HFFc6 (cell line): ENCODE measurements at places on chromosomes 16 and 17.

- no peak for DNase-seq
These were observed 20.7 kb downstream of the MMP15 start for GRCh38 chr16:58046054-58046881.

- DNase-seq = no peak
These were observed 34.2 kb downstream of the RMI2 start for GRCh38 chr16:11379420-11379819.

DNA sequence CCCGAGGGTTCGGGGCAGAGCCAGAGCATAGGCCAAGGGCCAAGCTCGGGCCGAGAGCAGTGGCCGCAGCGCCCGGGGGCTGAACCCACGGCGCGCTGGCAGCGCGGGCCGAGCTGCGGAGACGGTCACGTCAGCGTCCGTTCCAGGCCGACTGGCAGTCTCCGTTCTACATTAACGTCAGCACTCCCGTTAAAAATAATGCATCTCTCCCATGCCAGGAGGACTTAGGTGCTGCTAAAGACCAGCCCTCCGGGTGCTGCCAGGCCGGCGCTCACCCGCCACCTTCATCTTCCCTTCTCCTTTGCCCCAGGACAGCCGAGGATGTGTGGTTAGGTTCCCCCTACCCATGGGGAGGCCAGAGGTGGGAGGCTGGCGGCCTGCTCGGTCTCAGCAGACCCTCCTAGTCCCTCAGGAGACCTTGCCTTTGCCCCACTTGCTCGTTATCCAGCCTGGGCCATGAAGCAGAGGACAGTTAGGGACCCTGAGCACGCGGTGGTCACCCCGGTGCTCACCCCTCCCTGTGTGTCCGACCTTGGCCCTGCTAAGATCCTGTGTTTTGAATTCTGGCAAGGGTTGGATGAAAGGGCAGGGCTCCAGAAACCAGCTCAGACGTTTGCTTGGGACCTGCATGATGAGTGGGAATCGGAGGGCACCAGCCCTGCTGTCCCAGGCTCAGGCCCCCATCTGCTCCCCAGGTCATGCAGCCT is 572 bp downstream of the MPG start:
- DNase-seq = peak; percentile 38

GRCh38 chr17:11094331-11094730 is 146.7 kb upstream of the SHISA6 start:
- DNase-seq = no peak

- DNase-seq = peak; percentile 45
These were observed 1.3 kb downstream of the USP36 start for GRCh38 chr17:78839235-78839761.

- no peak for DNase-seq
These were observed 79.1 kb upstream of the NUDT7 start for GRCh38 chr16:77643176-77643575.

DNA sequence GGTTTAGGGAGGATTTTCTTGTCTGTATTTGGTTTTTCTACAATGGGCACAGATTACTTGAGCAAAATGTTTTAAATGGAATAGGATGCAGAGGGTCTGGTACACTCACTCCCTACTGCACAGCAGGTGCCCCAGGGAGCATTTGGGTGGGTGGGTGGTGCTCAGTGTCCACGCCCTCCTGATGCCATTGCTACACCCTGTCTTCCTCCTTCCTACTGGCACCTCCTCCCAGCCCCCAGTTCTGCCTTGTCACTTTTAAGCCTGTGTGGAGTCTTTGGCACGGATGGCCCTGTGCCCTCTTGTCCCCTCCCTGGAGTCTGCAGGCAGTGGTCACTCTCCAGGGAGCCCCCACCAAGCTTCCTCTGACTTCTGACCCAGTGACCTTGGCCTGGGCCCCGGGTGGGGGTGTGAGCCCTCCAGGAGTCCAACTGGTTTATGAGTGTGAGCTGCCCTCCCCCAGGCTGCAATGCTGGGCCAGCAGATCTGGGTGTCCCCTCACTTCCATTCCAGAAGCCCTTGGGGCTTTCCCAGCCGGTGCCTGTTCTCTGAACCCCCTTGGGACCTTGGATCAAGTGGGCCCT is 15.5 kb downstream of the LLGL2 start:
- no peak for DNase-seq

GRCh38 chr17:38542286-38542685 is 63.5 kb downstream of the SRCIN1 start:
- no peak for DNase-seq

GRCh38 chr16:88460496-88461330 is 7.6 kb downstream of the ZFPM1 start:
- no peak for DNase-seq

DNA sequence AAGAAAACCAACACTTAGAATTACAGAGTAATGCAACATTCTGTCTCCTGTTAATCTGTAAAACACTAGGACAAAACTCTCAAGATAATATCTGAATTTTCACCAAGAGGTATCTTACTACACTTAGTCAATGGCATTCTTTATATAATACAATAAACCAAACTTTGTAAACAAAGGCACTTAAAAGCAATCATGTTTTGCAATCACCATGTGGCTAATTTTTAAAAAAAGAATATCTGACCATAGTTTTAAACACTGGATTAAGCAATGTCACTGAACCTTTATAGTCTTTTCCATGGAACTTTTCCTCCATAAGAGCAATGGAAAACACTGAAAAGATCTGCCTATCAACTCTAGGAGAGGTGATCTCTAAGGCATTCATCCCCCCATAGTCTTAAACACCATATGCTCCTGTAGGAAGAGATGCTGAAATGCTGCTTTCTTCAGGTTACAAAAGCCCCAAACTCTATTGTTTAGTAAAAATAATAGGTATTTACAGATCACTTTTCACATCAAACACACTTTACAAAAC is 144.2 kb upstream of the CORO6 start:
- DNase-seq = no peak

GRCh38 chr17:1989135-1989534 is 36.0 kb downstream of the RTN4RL1 start:
- DNase-seq = peak; percentile 91

DNA sequence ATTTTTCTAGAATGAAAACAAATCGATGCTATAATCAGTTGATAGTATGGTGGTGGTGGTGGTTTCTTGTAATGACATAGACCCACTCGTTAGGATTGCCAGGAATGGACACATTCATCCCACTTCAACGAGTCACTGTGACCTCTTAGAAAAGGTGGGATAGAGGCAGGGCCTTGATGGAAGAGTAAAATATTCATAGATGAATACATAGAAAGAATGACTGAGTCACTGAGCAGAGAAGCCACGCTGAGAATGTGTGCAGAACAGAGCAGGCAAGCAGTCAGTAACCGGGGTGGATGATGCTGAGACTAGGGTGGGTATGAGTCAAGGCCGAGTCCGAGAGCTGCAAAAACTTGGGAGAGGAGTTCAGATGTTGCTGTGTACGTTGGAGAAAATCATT is 129.9 kb downstream of the PITPNC1 start:
- DNase-seq = peak; percentile 86

GRCh38 chr16:877242-878071 is 76.9 kb upstream of the GNG13 start:
- no peak for DNase-seq

- DNase-seq = no peak
These were observed 2.1 kb upstream of the MAF start for GRCh38 chr16:79602628-79603014.

- DNase-seq = no peak
These were observed 1.9 kb upstream of the FAM20A start for GRCh38 chr17:68603027-68603426.

GRCh38 chr16:30901201-30902028 is 5.0 kb downstream of the CTF1 start:
- no peak for DNase-seq

GRCh38 chr16:68607443-68607842 is 37.7 kb upstream of the CDH3 start:
- no peak for DNase-seq

DNA sequence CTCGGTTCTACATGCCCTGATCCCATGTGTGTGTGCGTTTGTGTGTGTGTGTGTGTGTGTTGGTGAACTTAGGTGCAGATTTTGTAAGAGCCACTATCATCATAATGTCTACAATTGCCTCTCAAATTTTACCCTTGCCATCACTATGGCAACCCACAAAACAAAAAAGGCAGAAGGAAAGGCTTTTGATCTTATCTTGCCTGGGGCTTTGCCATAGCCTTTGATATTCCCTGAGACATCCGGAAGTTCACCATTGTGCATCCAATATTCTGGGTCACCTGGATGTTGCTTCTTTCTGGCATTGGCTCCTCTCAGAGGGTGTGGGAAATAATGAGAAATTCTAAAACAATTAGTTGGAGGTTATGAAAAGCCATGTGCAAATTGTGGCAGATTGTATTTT is 114.7 kb downstream of the HAPSTR1 start:
- no peak for DNase-seq

DNA sequence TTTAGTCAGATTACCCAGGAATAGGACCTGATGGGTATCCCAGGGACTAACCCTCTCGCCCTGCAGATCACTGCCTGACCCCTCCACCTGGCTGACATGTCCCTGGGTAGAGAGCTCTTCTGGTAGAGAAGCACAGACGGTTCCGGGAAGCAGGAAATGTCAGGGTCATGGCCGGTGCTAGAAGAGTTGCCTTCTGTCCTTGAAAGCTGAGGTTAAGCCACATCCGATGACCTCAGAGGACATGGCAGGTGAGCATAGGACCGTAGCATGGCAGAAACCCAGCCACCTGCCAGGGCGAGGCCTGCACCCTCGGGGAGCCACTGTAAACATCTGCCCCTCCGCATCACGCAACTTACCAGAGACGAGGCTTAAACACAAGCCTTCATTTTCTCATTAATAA is 483.7 kb downstream of the SOX9 start:
- no peak for DNase-seq

GRCh38 chr16:78563905-78564304 is 464.5 kb downstream of the WWOX start:
- no peak for DNase-seq

- DNase-seq = no peak
These were observed 2.0 kb upstream of the ZACN start for GRCh38 chr17:76076765-76077583.

DNA sequence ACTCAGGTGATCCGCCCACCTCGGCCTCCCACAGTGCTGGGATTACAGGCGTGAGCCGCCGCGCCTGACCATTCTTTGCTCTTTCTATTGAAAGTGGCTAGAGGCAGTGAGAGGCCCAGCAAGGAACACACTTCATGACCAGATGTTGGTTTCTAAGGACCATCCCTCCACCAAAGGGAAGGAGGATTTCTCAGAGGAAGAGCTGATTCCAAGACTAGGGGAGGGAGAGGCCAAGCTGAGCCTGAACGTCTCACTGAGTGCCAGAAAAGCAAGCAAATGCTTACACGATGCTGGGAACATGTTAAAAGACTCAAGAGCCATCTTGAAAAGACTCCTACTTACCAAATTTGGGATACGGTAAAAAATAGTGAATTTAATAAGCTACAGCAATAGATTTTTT is 79.2 kb downstream of the MRM3 start:
- DNase-seq = no peak

- no peak for DNase-seq
These were observed 7.6 kb downstream of the CCR7 start for GRCh38 chr17:40557531-40558299.

- no peak for DNase-seq
These were observed 5.8 kb upstream of the SETD6 start for GRCh38 chr16:58509256-58510096.

DNA sequence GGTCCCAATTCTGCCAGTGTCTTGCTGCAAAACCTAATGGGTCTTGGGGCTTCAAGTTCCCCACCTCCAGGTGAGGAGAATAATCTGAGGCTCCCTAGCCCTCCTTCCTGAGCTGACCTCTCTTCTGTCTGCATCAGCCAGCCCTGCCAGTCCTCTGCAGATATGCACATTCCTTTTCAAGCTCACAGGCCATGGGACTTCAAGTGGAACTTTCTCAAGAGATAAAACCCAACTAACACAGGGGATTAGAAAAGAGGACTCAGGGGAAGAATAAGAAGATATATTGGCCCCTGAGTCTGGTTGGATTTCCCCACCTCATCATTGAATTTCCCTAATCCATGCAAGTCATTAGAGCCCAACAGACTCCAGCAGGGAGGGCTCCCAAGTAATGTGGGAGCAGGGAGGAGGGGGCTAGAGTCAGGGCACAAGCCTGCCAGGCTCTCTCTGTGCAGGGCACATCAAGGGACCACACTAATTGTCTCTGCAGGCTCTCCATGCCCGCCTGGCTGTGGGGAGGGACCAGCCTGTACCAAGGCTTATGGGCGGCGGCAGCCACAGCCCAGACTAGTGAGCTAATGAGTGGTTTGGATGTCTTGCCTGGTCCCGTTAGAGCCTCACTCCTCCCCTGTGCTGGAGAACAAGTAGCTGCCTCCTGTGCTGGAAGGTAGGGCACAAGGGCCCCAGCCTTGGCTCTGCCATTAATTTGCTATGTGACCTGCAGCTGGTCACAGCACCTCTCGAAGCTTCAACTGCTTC is 1.2 kb downstream of the KRT14 start:
- DNase-seq = no peak

DNA sequence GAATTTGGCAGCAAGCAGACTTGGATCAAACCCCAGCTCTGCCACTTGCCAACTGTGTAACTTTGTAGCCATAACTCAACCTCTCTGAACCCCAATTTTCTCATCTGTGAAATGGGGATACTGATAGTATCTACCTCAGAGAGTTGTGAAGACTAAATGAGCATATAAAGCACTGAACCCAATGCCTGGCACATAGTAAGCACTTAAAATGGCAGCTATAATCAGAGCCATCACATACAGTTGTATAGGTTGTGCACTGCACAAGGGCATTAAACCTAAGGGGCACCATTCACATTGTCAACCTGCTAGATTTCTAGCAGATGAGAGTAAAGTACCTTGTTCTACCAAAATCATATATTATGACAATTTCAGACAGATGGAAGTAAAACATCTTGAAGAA is 10.6 kb upstream of the CPNE2 start:
- DNase-seq = no peak

- DNase-seq = no peak
These were observed 348.5 kb downstream of the KCNJ2 start for GRCh38 chr17:70517816-70518215.

GRCh38 chr17:16977932-16978331 is 6.0 kb upstream of the TNFRSF13B start:
- peak; percentile 43 for DNase-seq

- no peak for DNase-seq
These were observed 4.6 kb upstream of the GHDC start for GRCh38 chr17:42198897-42199296.

DNA sequence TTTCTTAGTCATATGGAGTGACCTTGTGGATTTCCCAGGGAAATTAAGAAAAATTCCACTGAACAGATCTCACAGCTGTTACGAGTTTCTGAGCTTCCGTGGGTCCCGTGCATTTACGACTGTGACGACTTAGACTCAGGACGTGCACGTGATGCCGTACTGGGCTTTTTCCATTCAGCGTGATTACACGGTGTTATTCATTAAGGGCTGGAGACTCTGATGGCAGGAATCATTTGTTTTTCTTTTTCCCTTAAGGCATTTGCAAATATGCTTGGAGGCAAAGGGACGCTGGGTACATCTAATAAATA is 57.2 kb downstream of the TBC1D16 start:
- no peak for DNase-seq

GRCh38 chr17:58970609-58971450 is 135.8 kb downstream of the TRIM37 start:
- peak; percentile 49 for DNase-seq

GRCh38 chr17:40596261-40596919 is 31.1 kb upstream of the CCR7 start:
- DNase-seq = no peak
